ENCODE measurements at places on chromosomes 1 and 21.

GRCh38 chr1:230220478-230220877, 153.4 kb downstream of the GALNT2 start:
- no peak for DNase-seq

DNA sequence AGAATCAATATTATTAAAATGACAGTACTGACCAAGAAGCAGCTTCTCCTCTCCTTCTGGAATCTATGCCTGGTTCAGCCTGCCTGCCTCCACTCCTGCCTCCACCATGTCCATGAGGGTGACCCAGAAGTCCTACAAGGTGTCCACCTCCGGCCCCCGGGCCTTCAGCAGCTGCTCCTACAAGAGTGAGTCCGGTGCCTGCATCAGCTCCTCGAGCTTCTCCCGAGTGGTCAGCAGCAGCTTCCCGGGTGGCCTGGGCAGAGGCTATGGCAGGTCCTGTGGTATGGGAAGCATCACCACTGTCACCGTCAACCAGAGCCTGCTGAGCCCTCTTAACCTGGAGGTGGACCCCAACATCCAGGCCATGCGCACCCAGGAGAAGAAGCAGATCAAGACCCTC, 822.4 kb upstream of the NEGR1 start:
- DNase-seq, result no peak

GRCh38 chr1:219114014-219114413, 59.7 kb upstream of the LYPLAL1 start:
- no peak for DNase-seq

- DNase-seq, result no peak
These were observed 99.4 kb downstream of the TEX35 start for GRCh38 chr1:178612261-178612660.

DNA sequence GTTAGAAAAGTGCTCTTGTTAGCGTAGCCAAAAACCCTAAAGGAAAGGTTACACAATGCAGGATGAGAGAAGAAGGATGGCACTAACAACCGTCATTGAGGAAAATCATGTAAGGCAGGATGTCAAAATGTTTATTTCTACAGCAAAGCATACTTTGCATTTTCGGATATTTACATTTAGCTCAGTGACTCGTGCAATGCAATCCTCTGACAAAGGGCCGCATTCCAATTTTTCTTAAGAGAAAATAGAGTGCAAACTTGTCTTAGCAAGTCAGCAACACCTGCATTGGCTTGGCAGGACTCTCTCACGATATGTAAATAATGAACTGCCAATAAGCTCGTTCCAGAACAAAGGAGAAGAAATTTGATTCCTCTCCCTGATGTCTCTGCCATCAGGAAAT, 33.3 kb downstream of the TIAM1 start:
- DNase-seq, result no peak

- no peak for DNase-seq
These were observed 177.8 kb downstream of the NFIA start for GRCh38 chr1:61260171-61260570.

DNA sequence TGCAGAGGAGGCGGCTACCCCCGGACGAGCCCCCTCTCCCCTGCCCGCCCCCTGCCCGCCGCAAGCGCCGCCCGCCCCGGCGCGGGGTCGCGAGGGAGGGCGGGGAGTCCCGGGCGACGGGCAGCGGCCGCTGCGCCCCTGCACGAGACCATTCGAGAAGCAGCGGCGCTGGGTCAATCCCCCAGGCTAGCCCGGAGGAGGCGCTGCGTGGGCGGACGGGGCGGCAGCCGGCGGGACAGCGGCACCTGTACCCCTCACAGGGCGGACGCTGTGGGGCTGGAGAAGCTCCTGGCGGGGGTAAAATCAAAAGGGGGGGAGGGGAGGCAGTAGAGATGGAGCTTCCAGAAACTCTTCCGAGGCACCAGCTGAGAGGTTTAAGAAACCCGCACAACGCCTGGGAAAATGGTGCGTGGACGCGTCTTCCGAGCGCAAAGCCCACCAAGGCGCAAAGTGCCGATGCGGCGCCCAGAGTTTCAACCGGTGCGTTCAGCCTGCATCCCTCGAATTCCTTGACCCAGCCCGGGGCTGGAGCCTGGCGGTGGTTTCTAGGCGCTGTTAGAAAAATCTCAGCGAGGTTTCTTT, at the start of gene PLPPR5:
TSS of gene PLPPR5 (minus strand) at position 1 of the 582 bp plus-strand sequence. CDS start 190 bp downstream, outside the sequence.
- no peak for DNase-seq
